ENCODE measurements at places on chromosomes 3 and 15.

DNA sequence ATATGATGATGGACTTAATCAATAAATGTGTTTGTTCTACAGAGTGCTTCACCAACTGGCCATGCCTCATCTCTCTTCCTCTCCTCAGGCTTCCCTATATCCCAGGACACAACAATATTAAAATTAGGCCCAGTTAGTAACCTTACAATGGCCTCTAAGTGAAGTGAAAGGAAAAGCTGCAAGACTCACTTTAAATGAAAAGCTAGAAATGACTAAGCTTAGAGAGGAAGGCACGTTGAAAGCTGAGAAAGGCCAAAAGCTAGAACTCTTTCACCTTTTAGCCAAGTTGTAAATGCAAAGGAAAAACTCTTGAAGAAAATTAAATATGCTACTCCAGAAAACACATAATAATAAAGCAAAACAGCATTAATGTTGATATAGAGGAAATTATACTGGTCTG, 1010.3 kb downstream of the NAALADL2 start:
- DNase-seq: no peak

DNA sequence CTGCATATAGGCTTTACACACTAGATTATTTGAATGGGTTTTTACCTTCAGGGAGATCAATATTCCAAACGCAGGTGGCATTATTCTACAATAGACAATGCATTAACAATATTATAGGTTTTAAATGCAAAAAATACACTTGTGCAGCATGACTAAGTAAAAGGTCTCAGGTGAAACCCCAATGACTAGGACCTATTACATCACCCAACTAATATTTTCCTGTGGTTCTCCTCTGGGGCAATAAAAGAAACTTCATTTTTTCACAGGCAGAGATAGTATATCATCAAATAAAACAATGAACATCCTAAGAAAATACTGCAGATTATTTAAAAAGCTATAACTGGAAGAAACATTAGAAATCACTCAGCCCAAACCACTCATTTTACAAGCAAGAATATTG, 375.3 kb downstream of the ROBO1 start:
- no peak for DNase-seq

DNA sequence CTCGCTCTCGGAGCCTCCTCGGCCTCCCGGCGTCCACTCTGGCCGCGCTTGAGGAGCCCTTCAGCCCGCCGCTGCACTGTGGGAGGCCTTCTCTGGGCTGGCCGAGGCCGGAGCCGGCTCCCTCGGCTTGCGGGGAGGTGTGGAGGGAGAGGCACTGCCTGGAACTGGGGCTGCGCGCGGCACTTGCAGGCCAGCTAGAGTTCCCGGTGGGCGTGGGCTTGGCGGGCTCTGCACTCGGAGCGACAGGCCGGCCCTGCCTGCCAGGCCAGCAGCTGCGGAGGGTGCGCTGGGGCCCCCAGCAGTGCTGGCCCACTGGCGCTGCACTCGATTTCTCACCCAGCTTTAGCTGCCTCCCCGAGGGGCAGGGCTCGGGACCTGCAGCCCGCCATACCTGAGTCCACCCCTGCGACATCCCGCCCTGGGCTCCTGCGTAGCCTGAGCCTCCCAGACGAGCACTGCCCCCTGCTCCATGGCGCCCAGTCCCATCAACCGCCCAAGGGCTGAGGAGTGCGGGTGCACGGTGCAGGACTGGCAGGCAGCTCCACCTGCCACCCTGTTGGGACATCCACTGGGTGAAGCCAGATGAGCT, 765.0 kb downstream of the IGSF11 start:
- no peak for DNase-seq

DNA sequence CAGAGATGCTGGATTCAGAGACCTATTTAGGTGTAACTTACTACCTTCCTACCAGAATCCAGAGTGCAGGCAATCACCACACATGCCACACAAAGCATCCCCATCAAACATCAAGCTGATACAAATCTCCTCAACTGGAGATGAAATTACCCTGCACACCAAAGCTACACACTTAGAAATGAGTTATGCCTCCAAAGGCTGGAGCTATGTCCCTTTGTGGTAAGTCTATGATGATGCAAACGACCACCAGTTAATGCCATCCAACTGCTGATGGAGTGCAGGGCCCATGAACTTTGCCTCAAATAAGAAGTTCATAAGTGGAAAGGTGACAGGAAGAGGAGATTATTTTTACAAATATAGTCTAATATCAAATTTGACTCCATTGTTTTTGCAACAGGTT, 38.1 kb downstream of the PDZRN3 start:
- no peak for DNase-seq

GRCh38 chr3:40718209-40718608, 193.4 kb downstream of the ZNF621 start:
- DNase-seq: no peak

DNA sequence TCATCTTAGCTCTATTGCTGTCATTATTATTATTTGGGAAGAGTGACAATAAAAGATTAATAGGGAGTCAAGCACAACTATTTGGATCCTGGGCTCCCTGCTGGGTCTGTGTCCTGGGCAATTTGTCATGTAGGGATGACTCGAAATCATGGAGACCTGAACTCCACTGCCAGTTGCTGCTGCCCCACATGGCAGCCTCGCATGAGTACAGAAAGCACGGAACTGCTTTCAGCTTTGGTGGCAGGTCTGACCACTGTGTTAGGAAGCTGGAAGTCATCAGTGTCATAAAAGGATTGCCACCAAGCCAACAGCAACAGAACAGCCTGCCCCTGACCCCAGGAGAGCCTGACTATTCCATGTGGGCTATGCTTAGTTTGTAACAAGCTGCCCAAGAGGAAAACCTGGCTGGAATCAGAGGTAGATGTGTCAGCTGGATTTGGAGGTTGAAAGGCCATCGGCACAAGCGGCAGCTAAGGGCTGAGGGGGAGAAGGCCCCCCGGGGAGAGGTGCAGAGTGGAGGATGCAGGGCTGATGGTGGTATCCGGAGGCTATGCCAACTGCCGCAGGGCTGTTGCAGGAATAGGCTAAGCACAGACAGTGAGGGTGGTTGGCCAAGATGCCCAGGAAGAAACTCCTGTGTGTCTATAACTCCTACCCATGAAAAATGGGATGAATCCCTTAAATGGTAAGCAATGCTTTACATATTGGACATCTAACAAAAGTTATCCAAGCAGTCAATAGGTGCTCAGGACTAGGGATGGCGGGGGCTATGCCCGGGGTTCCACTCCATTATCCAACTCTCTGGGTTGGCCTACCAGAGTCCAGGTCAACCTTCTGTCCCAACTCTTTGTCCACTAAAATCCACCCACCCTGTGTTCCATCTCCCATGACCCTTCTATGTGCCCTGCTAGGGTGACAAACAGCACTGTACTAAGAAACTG, 291.6 kb downstream of the ADAMTS17 start:
- no peak for DNase-seq

DNA sequence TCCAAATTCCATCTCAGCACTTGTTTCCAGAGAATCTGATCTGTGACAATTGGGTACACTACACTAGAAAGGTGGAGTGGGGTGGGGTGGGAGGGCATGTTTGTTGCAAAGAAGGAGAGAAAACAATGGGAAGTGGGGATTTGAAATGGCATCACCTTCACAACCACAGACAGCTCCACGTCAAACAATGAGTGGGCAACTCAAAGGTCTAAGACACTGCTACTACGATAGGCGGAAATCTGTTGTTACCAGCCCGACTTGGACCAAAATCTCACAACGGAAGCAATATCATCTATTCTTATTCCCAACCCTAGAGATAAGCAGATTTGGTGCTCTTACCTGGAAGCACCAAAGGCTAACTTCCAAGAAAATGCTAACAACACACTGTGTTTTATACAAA, 3.3 kb downstream of the CYP19A1 start:
- DNase-seq: no peak

DNA sequence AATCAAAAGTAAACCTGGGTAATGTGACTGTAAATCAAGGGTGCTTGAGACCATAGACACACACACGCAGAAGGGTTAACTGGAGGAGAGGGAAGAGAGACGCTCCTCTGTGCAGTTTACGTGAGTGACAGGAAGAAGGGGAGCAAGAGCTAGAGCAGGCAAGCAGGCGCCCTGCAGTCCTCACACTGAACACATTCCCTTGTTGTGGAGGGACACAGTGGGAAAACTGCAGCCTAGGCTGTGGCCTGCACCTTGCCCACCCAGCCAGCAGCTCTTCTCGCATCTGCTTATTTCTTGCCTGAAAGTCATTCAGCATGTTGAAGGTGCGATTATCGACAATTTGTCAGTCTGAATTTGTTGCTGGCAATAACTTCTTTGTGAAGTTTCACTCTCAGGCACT, 24.2 kb downstream of the SOX2 start:
- peak; percentile 56 for DNase-seq

- DNase-seq: no peak
Observed at GRCh38 chr3:83863380-83863779, 1095.4 kb upstream of the CADM2 start.

- no peak for DNase-seq
Observed at GRCh38 chr3:50604110-50604621, 7.4 kb downstream of the CISH start.

Measured in NCI-H510A treated with DMSO at 0.1 percent for 48 hours (cell line).